ENCODE measurements at places on chromosomes 7 and 10.

DNA sequence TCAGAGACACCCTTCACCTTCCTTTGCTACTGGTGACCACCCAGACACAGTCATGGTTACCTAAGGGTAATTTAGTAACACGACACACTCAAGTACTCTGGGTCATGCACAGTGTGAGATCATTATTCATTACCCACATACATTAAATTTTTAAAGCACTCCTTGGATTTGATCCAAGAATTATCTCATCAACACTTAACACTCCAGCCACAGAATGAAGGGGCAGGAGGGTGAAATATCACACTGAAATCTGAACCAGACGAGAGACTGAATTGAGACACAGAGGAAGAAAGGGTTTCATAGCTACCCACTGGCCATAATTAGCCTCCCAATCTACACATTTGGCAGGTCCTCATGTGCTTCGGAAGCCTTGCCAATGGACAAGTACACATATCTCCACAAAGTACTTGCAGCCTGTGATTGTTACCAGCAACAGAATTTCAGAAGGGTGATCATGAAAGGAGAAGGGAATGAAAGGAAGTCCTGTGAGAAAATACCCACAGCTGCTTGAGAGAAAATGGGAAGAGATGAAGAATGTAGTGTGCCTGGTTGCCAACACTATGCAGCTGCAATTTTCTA is 189.3 kb downstream of the POLR1F start:
- DNase-seq, result peak; percentile 86

- DNase-seq, result no peak
Observed at GRCh38 chr10:91185239-91185875, 35.1 kb upstream of the PCGF5 start.

GRCh38 chr10:110851020-110851612 is 20.6 kb upstream of the PDCD4 start:
- no peak for DNase-seq

GRCh38 chr7:133910761-133911160 is 216.4 kb upstream of the LRGUK start:
- DNase-seq, result peak; percentile 61

DNA sequence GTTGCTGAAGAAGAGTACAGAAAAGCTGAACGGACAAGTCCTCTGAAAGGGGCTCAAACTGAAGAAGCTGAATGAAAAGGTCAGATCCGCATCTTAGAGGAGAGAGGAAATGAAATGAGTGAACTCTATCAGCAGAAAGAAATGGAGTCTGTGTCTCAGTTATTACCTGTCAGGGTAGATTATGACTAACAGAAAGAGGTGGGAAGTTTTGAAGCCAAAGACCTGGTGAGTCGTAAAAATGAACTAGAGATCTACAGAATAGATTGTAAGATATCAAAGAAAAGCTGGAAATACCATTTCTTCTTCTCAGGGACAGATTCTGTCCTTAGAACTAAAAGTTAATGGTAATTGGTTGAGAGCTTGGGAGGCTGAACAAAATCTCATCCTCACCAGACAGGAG is 11.1 kb upstream of the MBL2 start:
- DNase-seq, result no peak

DNA sequence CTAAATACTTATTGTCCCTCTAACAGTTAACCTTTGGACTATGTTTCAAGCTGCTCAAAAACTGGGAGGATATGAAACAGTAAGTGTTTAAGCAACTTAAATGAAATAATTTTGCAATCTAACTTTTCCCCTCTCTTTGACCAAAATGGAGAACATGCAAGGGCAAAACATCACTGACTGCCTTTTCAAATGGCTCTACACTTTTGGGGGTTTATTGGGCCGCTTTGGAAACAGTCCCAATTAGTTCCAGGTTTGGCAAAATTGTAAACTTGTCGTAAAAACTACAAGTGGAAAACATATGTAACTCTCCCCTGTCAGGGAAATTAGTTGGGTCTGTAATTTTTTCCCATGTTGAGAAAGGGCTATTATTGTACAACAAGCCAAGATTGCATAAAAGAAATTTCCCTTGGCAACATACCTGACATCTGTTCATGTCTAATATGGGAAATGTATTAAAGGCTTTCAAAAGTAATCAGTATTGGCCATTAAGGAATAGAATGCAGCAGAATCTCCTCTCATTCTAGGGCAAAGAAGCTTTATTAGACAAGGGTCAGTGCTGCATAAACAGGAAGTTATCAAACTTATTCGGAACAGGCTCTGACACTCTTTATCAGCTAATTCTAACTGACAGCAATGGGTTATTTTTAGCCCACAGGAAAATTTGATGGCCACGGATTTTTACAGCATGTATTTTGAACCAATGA is 157.9 kb downstream of the ARID5B start:
- DNase-seq, result no peak

- no peak for DNase-seq
Observed at GRCh38 chr7:33829536-33829935, 75.8 kb upstream of the BMPER start.

- DNase-seq, result no peak
Observed at GRCh38 chr10:72948762-72949161, 5.8 kb downstream of the PLA2G12B start.

DNA sequence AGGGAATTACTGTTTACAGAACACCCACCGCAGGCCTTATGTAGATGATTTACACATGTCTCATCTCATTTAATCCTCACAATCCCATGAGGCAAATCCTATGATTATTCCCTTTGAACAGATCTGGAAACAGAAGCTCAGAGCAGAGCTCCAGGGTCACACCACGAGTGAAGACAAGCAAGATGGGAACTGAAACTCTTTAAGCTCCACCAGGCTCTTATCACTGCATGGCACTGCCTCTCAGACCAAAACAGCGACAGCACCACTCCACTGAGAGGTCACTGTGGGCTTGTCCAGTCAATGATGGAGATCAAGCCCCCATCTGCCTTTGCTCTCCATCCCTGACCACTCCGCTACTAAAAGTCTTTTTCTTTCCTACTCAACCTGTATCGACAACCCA is 5.9 kb downstream of the GRID1 start:
- no peak for DNase-seq

DNA sequence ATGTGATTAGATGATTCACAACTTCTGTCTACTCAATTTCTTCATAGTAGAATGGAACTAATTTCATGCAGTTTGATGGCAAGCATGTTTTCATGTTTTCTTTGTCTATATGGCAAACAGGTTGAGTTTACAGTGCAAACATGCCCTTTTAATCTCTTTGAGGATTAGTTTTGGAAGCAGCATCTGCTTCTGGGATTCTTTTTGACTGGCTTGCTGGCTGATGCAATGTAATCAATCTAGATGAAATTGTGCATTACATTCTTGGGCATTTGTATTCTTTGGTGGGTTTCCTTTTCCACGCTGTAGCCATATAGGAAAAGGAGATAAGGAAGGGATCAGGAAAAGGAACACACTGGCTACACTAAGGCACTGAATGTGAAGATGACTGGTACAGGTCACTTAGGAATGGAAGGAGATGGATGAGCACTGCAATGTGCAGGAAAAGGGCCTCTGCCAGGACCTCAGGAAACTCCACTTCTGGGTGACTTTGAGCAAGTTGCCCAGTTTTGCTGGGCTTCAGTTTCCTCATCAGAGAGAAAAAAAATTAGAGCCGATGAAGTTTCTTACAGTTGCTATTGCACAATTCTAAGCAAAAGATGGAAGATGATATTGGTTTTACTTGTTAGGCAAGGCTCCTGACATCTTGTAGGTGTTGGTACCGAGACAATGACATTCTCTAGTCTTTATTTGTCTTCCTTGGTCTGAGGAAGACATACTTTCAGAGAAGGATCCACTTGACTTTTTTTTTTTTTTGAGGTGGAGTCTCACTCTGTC is 269.1 kb downstream of the SUGCT start:
- DNase-seq, result no peak

- no peak for DNase-seq
Observed at GRCh38 chr10:84654671-84655070, 326.3 kb downstream of the CCSER2 start.

- DNase-seq, result no peak
Observed at GRCh38 chr7:38424750-38425463, 151.5 kb upstream of the TARP start.

- DNase-seq, result no peak
Observed at GRCh38 chr7:9718071-9718661, 1255.5 kb upstream of the PHF14 start.

GRCh38 chr7:81846398-81846797 is 76.6 kb upstream of the HGF start:
- no peak for DNase-seq

DNA sequence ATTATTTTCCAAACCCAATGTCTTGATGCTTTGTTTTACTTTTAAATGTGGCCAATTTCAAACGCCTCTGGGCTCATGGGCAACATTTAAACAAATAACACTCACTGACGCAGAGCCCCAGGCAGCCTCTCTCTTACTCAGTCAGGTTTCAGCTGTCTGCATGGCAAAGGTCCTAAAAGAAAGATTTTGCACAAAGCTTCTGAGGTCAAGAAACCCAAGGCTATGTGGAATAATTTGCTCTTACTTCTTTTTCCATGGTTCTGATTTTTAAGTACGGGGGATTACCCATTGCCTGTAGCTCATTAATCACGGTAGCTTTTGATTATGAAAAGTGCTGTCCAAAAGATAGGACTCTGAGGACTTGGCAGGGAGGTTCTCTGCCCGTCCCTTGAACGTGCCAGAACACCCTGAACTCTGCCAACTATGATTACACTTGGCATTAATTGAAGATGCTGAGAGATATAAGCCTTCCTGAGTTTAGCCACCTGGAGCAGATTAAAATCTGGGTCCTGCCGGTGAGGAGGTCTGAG is 14.1 kb upstream of the MSRB2 start:
- no peak for DNase-seq

DNA sequence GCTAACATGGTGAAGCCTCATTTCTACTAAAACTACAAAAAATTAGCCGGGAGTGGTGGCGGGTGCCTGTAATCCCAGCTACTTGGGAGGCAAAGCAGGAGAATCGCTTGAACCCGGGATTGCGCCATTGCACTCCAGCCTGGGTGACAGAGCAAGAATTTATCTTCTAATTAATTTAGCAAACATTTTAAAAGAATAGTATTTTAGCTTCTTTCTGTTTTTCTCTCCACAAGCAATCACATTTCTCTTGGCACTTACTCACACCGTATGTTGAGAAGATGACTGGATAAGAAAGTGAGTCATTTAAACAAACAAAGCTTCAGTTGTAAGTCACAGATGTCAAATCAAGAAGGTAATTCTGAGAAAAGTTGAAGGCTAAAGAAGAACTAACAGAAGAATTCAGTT is 264.0 kb downstream of the ARL4A start:
- no peak for DNase-seq

GRCh38 chr7:45420843-45421495 is 153.2 kb upstream of the ADCY1 start:
- DNase-seq, result no peak

- no peak for DNase-seq
Observed at GRCh38 chr10:24235471-24235870, 26.5 kb downstream of the KIAA1217 start.

GRCh38 chr7:137984181-137985041 is 17.5 kb downstream of the CREB3L2 start:
- DNase-seq, result no peak

DNA sequence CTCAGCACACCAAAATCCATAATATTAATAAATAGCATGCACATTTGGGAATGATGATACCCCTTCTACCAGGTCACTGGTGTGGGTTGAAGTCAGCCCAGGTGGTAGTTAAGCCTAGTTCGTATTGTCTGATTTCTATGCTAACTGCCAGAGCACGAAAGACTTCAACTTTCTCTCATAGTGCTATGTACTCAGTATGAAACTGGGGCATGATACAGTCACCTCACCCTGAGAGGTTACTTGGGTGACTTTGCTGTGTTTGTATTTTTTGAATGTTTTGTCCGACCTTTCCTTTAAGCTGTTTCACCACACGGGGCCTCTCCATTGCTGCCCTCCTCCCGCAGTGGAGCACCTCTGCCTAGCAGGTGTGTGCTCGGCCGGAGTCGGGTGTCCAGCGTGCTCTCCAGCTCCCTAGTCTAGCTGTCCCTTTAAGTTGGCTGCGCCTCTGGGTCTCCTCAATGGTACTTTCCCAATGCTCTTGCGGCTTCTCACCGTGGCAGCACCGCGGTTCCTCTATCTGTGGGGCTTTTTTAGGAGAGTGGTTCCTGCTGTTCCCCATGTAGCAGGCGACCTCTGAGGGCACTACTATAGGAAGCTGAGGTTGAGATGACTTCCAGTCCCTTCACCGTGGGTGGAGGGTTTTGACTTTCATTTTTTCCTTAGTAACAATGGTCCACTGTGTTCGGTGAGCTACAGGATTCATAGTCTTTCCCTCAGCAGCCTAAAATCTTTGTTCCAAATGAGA is 524.0 kb upstream of the PFKP start:
- DNase-seq, result no peak

DNA sequence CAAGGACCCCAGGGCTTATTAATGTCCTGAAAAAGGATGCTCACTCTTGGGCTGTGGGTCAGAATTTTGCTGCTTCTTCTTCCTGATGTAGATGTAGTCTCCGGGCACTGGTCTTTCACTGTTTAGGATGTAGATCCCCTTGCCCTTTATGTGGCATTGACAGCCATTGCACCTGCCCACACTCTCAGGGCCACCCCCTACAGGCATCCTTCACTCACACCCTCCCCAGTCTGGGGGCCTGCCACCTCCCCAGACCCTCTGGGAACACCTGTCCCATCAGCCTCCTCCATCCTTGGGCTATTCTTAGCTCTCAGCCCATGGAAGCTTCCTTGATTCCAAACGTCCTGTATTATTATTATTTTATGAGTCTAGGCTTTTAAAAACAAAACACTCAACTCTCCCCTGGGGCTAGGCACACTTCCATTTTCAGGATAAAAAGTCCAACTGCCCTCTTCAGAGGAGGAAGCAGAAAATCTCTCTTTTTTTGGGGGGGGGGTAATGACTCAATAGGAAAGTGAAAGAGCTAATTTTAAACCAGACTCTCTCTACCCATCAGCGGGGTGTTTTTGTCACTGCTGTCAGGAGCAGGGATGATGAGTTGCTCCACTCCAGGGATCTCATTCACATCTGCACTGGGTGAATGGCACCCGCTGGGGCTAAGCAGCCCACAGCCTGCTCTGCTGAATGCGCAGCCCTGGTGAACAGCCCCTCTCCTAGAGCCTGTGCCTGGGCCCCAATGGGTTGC is 11.5 kb upstream of the KLRG2 start:
- DNase-seq, result peak; percentile 60

DNA sequence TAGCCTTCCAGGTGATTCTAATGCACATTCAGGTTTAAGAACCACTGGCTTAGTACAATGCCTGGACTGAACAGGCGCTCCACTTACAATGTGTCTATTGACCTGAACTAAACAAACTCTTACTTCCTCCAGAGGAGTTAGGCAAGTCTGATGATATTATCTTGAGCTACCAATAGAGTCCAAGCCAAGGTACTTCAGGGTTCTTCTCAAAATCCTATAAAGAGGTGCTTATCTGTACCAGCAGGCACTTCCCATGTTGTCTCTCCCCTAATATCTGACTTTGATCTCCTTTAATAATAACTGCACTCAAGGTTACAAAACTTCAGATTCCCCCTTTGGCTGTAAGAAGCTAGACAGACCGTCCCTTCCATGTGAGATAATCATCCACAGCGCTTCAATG is 157.0 kb upstream of the SVIL start:
- DNase-seq, result no peak

- no peak for DNase-seq
Observed at GRCh38 chr10:117553142-117553814, 10.7 kb downstream of the EMX2 start.
